Left lung (tissue), 14 donors: ENCODE measurements at places on chromosomes 12 and 14. TPM values are rescaled to one million over a fixed set of nuclear protein-coding genes. Genes with fewer than 3 reads are reported as not detected.
A peak's percentile ranks its signal among the peaks of the same experiment; 100 is the strongest.

- H3K36me3 ChIP-seq: peaks cover 6% of the 10 kb centered on the region
- peaks cover 36% of the 10 kb centered on the region for H3K4me1 ChIP-seq
- H3K4me3 ChIP-seq: no peak overlapping the region
- no peak for DNase-seq
- no peaks in the 10 kb centered on the region for H3K27me3 ChIP-seq
Measured at GRCh38 chr14:24092505-24093206, 1.5 kb upstream of the PCK2 start.

DNA sequence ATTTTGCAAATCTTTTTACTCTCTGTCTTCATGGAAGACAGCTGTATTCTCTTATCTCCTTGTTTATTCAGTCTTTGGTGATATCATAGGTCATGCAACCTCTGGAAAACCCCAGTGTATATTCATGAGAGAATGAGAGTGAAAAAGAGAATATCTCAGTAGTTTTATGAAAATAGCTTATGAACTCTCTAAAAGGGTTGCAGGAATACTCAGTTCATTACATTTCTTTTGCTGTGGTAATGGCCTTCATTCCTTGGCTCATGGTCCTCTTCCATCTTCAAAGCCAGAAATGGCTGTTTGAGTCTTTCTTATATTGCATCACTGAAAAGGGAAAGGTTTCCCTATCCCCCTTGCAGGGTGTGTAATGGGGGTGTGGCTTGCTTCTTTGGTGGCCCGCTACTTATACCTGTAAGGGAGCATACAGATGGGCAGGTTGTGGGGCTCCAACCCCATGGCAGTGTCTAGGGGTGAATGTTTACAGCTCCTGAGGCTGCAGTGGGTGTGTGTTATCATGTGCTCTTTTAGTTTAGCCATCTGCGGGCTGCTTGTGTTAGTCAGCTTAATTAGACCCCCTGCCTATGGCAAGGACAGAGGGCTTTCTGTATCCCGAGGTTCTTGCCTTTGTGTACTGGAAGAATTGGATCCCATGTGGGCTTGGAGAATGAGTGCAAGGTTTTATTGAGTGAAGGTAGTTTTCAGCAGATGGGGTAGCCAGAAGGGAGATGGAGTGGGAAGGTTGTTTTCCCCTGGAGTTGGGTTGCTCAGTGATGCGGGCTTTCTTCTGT lies 150.2 kb downstream of the CCDC91 start:
- no peaks in the 10 kb centered on the region for H3K4me1 ChIP-seq
- H3K27me3 ChIP-seq: no peaks in the 10 kb centered on the region
- DNase-seq: no peak
- H3K27ac ChIP-seq: no peak overlapping the region
- H3K36me3 ChIP-seq: no peaks in the 10 kb centered on the region

- DNase-seq: peak; percentile 32
- no peaks in the 10 kb centered on the region for H3K36me3 ChIP-seq
- no peak overlapping the region for H3K4me3 ChIP-seq
- H3K27me3 ChIP-seq: no peaks in the 10 kb centered on the region
- H3K27ac ChIP-seq: peak overlapping the region; percentile 33
Measured at GRCh38 chr14:103696466-103697071, 18.7 kb downstream of the XRCC3 start.

DNA sequence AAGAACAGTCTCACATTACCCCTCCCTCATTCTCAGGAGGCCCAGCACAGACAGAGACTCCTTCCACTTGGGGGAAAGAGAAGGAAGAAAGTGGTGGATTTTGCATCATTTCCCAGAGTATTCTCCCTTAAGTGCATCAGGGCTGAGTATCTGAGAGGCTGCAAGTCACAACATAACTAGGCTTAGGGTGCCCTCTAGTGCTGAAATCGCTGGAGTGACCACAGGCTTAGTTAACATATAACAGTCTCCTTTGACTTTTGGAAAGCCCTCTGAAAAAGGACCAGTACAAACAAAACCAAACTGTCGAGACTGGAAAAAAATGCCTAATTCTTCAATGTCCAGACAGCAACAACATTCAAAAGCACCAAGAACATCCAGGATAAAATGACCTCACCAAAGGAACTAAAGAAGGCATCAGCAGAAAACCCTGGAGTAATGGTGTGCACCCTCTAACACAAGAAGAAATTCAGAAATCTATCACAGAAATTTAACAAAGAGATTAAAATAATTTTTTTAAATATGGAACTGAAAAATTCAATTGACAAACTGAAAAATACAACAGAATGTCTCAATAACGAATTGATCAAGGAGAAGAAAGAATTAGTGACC lies 412.3 kb downstream of the RPS29 start:
- H3K27ac ChIP-seq: no peak overlapping the region
- H3K36me3 ChIP-seq: no peaks in the 10 kb centered on the region
- H3K27me3 ChIP-seq: no peaks in the 10 kb centered on the region
- H3K4me3 ChIP-seq: no peak overlapping the region

Gene KLRC1
- 0.58 TPM for total RNA-seq
